ENCODE measurements at places on chromosomes 1 and 21.

DNA sequence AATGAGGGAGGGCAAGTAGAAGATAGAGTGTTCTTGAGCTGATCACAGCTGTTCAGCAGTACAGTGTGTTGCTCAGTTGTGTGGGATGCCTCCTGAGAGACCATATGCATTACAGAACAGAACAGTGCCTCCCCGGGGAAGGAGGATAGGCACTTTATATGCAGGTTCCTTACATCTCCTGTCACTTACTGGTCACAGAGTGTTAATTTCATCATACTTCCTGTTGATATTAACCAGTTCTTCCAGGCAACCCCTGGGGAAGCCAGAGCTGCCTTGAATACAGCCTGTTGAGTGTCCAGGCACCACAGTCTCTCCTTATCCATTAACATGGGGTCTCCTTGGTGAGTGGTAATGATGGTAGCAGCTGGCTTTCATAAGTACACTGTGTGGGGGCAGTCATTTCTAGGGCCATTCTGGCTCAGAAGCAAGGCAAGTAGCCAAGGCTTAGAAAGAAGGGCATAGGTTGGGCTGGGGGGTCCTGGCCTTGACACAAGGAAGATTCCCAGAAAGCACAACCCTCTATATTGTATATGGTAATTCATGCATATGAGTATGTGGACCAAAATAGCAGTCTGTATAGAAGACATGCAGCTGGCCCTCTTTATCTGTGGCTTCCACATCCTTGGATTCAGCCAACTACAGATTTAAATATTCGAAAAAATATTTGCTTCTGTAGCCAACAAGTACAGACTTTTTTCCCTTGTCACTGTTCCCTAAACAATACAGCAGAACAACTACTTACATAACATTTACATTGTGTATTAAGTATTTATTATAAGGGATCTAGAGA, 142.4 kb downstream of the ZP4 start:
- no peak for DNase-seq

DNA sequence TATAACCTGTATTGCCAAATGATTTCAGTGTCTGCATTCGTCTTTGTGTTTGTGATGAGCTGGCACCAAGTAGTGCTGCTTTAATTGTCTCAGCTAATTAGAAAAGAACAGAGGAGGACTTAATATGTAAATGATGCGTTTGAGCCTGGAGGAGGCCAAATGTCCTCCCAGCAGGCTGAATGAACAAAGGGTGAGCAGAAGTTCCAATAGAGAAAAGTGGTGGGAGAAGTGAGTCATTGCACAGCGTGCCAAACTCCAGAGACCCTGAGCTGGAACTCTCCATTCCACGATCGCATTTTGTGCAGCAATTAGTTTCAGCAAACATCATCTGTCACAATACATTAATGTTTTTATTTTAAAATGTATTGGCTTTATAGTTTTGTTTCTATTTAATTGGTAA, 17.9 kb downstream of the ETV3L start:
- no peak for DNase-seq

DNA sequence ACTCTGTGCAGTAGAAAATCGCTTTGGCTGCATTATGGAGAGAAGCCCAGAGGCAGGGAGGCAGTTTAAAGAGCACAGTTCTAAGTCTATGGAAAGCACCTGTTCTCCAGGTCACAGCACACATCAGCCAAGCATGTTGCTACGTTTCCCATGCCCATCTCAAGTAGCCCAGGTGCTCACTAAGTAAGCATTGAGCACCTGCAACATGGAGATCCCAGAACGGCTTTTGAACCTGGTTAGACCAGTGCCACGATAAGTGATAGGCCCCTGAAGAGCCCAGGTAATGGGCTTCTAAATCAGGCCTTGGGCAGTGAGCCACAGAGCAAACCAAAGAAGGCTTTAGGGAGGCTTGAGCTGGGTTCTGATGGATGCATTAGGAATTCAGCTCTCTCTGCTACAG, 186.2 kb downstream of the C1orf94 start:
- no peak for DNase-seq

- DNase-seq: no peak
These were observed 86.9 kb downstream of the EPS15 start for GRCh38 chr1:51432146-51432545.

DNA sequence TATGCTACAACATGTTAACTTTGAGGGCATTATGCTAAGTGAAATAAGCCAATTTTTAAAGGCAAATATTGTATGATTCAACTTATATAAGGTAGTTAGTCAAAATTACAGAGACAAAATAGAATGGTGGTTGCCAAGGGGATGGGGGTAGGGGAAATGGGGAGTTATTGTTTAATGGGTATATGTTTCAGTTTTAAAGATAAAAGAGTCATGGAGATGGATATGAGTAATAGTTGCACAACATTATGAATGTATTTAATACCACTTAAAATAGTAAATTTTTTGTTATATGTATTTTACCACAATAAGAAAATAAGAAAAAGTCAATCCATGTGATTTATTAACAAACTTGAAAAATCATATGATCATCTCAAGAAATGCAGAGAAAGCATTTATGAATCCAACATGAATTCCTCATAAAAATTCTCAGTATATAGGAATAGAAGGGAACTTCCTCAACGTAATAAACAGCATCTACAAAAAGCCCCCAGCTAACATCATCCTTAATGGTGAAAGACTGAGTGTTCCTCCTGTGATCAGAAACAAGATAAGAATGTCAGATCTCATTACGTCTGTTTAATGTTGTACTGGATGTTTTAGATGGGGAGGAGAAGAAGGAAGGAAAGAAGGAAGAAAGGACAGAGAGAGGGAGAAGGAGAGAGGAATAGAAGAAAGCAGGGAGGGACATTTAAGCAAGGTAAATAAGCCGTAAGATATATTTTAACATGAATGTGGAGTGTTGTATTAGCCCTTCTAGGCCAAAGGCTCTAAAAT, 6.7 kb upstream of the TSEN15 start:
- DNase-seq: no peak

Data from cerebellar nuclear complex (tissue), 1 donor.